ENCODE measurements at places on chromosomes 13 and 19.

GRCh38 chr19:12841094-12841493 lies 2.8 kb downstream of the MAST1 start:
- peak; percentile 30 for DNase-seq

GRCh38 chr19:7590256-7590655 lies 5.4 kb upstream of the CAMSAP3 start:
- no peak for DNase-seq

GRCh38 chr13:24693862-24694471 lies 13.8 kb downstream of the ATP12A start:
- peak; percentile 20 for DNase-seq

DNA sequence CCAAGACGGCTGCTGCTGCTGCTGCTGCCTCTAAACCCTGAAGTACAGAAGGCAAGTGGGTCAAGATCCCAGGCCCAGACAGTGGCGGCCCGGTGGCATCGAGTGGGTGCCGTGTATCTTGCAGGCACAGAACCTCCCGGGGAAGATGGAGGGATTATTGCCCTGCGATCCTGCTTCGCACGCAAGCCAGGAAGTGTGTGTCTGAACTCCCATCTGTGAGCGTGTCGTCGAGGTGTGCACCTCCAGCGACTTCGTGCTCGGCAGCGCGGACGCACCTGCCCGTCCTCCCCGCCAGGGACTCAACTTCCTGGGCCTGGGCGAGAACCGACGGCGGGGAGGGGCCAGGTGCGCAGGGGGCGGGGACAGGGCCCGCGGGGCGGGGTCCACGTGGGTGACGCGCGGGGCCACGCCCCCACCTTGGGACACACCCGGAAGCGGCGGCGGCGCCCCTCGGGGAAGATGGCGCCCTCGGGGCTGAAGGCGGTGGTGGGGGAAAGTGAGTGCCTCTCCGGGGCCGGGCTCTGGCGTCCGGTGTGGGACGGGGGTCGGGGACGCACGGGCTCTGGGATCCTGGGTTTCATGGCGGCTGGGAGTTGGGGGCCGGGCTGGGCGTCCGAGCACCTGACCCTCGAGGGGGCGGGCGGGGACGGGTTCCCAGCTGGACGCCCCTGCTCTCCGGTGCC lies at the start of gene STXBP2:
STXBP2 (plus strand) TSS at position 420 of the 683 bp plus-strand sequence; CDS start at position 460, 40 bp downstream.
- peak; percentile 92 for DNase-seq

- no peak for DNase-seq
These were observed 77.9 kb downstream of the ZNF536 start for GRCh38 chr19:30450100-30450499.

- DNase-seq, result no peak
These were observed 249.4 kb downstream of the SLITRK6 start for GRCh38 chr13:85549819-85550218.

GRCh38 chr13:83423381-83423780 lies 458.9 kb downstream of the SLITRK1 start:
- no peak for DNase-seq

DNA sequence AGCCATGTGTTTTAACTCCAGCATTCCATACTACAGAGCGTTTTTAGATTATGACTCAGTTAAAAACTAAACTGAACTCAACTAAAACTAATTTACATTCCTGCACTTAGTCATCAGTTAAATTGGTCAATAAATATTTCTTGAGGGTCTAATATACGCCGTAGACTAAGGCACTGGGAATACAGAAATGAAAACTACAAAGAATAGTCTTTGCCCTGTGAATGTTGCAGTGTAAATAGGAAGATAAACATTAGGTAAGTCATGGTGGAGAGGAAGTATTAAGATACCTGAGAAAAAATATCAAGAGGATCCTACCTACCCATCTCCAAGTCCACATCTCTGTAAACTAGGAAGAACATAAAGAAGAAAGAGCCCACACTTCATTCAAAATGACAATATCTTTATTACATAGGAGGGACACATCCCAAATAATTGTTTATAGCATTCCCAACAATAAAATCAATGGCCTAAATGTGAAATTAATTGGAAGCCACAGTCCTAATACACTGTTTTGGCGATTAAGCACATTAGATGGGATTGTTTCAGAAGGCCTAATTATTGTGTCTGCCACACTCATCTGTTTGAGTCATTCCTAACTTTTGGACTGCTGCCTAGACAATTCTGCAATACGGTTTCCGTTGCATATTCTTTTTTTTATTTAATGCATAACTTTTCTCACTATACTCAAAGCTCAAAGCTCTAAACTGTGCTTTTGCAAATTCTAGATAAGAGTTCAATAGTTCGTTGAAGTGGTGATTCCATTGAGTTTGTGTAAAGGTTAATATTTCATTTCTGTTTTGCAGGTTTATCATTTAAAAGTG lies 52.9 kb downstream of the MBNL2 start:
- DNase-seq, result no peak

DNA sequence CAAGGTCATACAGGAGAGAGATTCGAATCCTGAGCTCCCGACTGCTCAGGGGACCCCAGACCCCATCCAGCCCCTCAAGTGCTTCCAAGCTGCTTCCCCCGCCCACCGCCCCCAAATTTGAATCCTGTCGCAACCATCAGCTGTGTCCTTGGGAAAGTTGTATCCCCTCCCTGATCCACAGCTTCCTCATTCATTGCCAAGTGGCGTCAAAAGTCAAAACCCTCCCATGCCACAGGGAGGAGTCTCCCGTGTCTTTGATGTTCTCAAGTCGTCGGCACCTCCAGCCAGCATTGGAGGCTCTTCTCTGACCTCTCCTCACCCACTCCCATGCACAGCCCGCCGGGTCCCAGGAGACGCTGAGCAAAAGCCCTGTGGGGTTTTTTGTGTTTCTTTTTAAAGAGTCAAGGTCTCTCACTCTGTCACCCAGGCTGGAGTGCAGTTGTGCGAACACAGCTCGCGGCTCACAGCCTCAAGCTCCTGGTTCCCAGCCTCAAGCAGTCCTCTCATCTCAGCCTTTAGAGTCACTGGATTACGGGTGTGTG lies 2.8 kb upstream of the IFI30 start:
- no peak for DNase-seq

- no peak for DNase-seq
These were observed 44.0 kb downstream of the ATP11A start for GRCh38 chr13:112733661-112734379.

DNA sequence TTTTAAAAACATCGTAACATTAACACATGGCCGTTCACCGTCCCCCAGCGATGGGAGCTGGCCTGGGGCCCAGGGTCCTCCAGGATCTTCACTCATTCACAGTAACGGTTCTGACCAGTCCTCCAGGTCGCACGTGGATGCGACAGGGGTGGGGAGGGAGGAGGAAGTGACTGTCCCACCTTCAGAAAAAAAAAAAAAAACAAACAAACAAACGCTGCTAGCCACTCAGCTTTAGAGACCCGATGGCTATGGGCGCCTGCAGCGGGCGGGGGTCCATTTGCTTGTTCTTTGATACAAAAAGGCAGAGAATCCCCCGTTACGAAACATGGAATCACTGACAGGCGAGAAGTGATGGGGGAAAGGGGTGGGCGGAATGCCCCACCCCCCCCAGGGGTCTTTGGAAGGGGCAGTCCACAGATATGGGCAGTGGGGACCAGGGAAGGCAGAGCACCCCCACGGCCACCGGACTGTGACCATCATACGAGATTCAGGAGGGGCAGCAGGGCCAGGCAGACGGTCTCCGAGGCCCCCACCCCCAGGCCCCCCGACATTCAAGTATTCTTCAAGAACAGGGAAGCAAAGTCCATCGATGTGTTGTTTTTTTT lies 13.3 kb downstream of the MKNK2 start:
- no peak for DNase-seq

DNA sequence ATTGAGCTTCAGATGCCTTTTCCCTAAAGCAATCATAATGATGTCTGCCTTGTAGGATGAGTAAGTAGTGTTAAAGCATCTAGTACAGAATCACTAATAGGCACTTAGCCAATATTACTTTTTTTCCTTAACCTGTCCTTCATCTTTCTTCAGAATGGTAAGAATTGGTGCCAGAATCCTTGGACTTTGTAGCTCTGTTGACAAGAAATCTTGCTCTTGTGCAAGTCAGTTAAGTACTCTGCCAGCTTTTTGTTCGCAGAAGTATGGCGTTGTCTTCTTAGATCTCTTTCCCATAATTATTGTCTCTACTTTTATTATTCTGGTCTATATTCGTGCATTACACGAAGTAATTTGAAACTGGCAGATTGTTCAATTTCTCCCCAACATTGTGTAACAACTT lies 554.5 kb downstream of the PCDH9 start:
- no peak for DNase-seq

DNA sequence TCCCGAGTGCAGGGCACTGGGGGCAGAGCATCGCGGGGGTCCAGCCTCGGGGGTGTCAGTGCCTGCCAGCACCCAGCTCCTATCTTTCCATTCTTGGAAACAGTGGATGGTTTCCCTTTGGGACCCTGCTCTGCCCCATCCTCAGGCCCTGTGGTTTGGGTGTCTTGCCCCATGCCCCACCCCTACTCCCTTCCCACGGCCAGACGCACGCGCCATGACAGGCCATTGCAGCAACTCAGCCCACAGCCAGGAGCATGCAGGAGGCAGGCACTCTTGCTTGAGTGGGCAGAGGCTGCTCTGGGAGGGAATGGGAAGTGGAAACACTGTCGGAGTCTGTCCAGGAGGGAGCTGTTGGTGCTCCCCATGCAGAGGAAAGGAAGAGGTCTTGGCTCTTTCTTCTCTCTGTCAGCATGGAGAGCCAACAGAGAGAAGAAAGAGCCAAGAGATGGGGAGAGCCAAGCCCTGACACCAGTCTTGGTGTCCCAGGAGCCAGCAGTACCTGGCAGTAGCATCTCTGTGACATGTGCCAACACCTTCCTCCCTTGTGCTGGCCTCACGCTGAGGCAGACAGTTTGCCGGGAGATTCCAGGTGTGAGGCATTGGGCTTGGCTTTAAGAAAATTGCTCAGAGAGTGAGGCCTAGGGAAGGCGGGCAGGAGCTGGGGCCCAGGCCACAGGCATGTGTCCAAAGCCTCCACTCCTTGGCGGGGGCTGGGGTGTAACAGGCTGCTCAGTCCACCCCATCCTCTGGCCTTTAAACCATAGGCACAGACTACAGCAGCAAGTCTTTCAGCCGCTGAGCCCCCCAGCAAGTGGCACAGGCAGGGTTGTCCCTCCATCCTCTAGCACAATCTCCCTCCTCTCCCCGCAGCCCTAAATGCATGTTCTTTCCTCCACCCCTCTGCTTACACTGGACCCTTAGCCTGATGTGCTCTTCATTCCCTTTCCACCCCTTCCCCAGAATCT lies 86.7 kb upstream of the UQCRFS1 start:
- no peak for DNase-seq

GRCh38 chr13:76892488-76892887 lies 6.3 kb upstream of the KCTD12 start:
- no peak for DNase-seq

- no peak for DNase-seq
These were observed 12.0 kb downstream of the EBPL start for GRCh38 chr13:49679246-49679645.

DNA sequence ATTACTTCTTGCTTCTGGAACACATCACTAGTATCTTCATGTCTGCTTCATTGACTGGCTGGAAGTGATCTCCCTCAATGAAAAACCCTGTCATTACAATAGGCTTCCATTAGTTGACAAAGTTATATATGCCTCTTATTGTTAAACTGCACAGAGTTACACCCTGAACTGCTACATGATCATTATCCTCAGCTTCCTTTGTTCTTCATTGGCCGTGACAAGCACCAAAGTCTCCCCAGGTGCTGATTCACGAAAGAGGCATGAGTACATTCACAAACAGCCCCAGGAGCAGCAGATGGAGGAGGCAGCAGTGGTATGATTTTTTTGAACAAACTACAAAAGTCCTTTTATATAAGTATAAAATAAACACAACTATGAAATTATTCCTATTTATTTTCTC lies 51.4 kb downstream of the VWA8 start:
- no peak for DNase-seq

All from activated T-cell treated with anti-CD3 and anti-CD28 coated beads for 48 hours (primary cell).